ENCODE measurements at places on chromosomes 2 and 18. TPM values are rescaled to one million over a fixed set of nuclear protein-coding genes. Genes with fewer than 3 reads are reported as not detected.

FSHR gene
- total RNA-seq, result not detected

ELOA2 gene
- not detected for total RNA-seq

ZBTB7C gene
- total RNA-seq, result 2.6 TPM

RNF152 gene
- 11.1 TPM for total RNA-seq

CYP27A1 gene
- 0.56 TPM for total RNA-seq

EFR3B gene
- 0.28 TPM for total RNA-seq

ABCG8 gene
- not detected for total RNA-seq

TMEM37 gene
- total RNA-seq, result not detected

POMC gene
- 0.88 TPM for total RNA-seq

SCTR gene
- not detected for total RNA-seq

ALPI gene
- total RNA-seq, result not detected

TSPYL6 gene
- total RNA-seq, result not detected

SERPINE2 gene
- 59.4 TPM for total RNA-seq
